NCI-H1105 treated with DMSO at 0.1 percent for 48 hours (cell line): ENCODE measurements at places on chromosomes 2 and 18.

- no peak for DNase-seq
These were observed 634 bp downstream of the SPATS2L start for GRCh38 chr2:200306931-200307723.

DNA sequence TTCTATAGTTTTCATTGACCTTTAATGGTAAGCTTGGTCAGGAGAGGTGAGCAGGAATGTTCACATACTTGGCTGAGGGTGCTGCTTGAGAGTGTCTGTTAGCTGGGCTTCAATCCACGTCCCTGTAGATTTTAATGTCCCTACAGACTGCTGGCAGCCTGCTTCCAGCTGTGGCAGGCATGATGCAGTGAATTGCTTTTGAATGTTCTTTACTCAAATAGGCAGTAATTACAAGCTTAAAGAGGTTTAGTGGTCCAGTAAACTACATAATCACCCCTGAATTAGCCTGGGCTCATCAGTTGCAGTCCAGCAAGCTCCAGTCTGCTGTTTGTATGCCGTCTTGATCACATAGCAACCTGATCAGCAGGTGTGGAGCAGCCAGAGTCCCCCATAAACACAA lies 102.1 kb downstream of the MEIS1 start:
- peak; percentile 99 for DNase-seq

GRCh38 chr2:106020032-106020431 lies 174.1 kb downstream of the UXS1 start:
- no peak for DNase-seq

DNA sequence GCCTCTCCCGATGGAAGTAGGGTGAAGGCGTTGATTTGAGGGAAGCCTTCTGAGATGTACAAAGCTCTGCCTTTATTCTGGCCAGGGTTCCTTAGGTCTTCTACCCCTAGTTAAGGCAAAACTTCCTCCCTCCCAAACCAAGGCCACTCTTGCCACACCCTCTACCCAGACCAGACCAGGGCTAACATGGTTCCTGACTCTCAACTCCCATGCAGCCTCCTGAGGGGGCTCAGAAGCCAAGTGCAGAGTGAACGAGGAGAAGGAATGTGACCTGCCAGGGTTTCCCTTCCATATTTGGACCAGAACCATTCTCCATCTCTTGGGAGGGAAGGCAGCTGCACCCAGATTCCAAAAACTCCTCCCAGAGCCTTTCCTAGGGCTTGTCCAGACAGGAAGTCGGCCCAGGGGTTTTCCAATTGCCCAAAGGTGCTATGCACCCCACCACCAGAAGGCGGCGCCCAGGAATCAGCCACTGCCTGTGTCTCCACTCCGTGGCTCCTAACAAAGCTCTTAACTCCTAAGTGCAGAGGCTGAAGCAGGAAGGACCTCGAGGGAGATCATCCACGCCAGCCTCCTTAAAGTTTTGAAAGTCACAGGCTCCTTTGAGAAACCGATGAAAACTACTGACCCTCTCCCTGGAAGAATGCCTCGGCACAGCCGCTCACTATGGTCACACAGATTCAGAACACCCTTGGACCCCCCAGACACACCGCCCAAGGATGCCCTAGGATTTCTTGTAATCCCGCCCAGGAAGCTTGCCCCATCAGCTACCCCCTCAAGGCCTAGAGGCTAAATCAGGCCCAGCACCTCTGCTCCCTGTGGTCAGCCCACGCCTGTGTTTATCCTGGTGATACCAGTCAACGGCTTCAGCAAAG lies 157.8 kb downstream of the SMAD2 start:
- DNase-seq, result peak; percentile 66

GRCh38 chr2:39593439-39594393 lies 72.0 kb upstream of the TMEM178A start:
- DNase-seq, result no peak

DNA sequence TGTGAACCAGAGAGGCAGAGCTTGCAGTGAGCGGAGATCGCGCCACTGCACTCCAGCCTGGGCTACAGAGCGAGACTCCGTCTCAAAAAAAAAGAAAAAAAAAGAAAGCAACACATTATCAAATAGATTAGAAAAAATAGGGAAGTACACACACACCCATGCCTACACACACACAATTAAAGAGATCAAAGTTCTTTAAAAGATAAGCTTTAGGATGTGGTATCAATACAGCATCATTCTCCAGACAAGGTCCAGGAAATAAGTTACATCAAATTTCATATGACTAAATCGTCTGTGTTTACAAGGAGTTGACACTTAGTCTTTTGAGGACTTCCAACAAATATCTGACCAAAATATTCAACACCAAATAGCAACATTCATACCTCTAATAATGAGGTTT lies 25.7 kb downstream of the PGAP1 start:
- no peak for DNase-seq

GRCh38 chr18:4705894-4706293 lies 250.8 kb upstream of the DLGAP1 start:
- DNase-seq, result no peak

GRCh38 chr18:48809365-48809764 lies 141.4 kb downstream of the SMAD7 start:
- no peak for DNase-seq

GRCh38 chr2:224126003-224126402 lies 86.9 kb upstream of the SERPINE2 start:
- no peak for DNase-seq

- DNase-seq, result no peak
These were observed 99.0 kb downstream of the SNTG2 start for GRCh38 chr2:1049691-1050090.

- no peak for DNase-seq
These were observed 171.6 kb upstream of the SETBP1 start for GRCh38 chr18:44509048-44509447.

GRCh38 chr2:230000118-230000841 lies 68.4 kb downstream of the SLC16A14 start:
- DNase-seq, result no peak

DNA sequence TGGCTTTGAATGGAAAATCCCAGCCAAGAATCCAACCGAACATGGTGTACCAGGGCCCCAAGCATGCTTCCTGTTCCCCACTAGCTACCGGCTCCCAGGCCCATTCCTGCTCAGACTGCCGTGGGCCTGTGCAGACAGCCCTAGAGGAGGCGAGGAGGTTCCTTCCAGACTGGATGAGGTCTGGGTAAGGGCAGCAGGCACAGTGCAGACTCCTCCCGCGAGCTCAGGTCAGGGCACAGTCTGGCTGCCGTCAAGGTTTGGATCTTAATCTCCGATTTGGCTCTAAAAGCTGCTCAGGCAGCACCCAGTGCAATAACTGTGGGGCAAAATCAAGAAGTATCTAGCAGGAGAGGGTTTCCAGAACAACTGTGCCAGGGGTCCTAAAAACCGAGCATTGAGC lies 19.3 kb upstream of the TTR start:
- no peak for DNase-seq

DNA sequence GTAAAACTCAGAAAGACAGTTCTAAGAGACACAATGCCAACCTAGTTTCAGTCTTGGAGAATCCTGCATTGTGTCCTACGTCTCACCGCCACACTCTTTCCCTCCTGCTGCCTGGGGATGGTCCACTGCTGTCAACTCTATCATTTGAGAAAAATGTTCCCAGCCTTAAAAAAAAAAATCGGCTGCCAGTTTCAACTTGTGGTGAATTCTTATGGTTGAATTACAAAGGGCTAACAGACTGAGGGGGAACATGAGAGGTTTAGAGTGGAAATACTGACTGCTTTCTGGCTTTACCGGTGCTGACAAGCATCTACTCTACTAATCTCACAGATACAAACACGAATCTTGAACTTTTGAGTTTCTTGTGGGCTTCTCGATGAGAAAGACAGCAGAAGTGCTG lies 74.0 kb downstream of the NAB1 start:
- DNase-seq, result no peak

DNA sequence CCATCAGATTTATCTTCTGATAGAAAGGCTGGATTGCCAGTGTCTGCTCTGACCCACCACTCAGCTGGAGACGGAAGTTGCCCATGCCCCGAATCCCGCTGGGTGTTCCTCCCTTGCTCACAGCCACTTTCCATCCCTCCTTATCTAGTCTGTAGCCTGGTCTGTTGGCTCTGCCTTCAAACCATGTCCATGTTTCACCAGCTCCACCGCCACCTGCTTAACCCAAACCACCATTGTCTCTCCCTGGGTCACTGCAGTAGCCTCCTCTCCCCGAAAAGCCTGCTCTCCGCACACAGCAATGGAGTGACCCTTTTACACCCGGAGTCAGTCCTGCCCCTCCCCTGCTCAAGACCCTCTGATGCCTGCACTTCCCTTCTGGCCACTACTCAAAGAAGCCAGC lies 60.4 kb downstream of the GLI2 start:
- DNase-seq, result no peak

DNA sequence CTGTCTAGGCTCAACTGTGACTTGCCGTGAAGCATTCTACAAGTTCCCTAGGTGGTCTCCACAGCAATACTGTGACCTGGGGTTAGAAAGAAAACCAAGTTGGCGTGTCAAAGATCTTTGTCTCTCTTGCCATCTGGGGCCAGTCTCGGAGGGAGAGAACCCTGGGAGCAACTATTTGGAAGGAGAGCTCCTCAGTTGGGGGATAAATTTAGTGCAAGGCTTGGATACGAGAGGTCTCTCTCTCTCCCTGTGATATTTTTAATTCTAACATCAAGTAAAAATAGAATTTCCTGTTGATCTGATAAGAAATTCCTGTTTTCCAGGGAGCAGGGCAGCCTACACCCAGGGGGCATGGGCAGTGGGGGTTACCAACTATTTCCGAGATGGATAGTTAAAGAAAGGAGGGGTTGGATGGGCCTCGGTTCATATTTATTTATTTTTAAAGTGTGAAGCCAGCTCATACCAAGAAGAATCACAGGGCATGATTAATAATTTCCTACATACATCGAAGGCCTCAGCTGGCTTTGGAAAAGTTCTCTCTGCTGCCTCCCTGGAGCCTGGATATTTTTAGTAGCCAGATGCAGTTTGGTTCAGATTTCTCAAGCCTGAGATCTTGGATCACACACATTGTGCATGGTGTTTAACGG lies 62.8 kb downstream of the EHD3 start:
- no peak for DNase-seq

DNA sequence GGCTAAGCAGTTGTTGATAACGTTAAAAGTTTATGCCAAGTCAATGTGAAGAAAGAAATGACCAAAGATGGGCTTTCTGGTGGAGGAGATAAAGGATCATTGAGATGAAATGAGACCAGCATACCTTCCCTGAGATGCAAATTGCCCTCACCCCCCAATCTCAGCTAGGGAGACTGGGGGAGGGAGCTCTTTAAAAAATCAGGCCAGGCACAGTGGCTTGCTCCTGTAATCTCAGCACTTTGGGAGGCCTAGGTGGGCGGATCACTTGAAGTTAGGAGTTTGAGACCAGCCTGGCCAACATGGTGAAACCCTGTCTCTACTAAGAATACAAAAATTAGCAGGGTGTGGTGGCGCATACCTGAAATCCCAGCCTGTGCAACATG lies 30.9 kb upstream of the KCMF1 start:
- no peak for DNase-seq

DNA sequence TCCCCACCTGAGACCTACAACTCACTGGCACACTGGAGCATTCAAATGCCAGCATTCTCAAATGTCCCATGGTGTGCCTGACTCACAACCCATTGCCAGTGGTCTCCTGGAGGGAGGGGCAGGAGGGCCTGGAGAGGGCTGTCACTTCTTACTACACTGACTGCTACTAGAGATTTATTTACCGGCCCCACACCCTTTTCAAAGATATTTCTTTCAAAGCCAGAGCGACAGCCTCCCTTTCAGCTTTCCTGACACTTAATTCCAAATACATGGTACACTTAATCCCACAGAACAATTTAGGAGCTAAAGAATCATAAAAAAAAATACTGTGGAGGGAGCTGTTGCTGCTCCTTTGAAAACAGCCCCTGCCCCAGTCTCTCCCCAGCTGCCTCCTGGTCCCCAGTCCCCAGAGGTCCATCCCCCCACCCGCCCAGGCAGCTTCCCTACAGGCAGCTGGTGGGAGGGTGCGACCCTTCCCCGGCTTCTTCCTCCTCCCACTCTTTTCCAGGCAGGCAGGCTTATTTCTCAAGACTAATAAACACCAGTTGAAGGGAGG lies 129.1 kb upstream of the SMAD2 start:
- DNase-seq, result no peak

DNA sequence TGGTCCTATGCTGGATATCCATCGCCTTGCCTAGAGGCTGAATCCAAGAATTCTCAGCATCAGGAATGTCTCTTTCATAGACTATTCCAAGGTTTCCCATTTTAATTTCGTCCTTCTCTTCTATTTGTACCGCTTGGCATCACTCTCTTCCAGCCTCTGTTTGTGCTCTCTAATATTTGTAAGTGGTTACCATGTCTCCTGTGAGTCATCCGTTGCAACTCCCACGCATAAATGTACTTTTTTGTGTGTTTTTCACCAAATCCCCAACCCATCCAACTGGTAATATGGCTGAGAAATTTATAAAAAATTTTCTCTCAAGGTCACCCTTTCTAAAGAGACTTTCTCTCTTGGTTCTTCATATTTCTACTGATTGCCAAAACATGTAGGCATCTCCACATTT lies 21.8 kb downstream of the COLEC12 start:
- DNase-seq, result no peak

GRCh38 chr2:206838690-206839089 lies 73.3 kb downstream of the FASTKD2 start:
- no peak for DNase-seq

DNA sequence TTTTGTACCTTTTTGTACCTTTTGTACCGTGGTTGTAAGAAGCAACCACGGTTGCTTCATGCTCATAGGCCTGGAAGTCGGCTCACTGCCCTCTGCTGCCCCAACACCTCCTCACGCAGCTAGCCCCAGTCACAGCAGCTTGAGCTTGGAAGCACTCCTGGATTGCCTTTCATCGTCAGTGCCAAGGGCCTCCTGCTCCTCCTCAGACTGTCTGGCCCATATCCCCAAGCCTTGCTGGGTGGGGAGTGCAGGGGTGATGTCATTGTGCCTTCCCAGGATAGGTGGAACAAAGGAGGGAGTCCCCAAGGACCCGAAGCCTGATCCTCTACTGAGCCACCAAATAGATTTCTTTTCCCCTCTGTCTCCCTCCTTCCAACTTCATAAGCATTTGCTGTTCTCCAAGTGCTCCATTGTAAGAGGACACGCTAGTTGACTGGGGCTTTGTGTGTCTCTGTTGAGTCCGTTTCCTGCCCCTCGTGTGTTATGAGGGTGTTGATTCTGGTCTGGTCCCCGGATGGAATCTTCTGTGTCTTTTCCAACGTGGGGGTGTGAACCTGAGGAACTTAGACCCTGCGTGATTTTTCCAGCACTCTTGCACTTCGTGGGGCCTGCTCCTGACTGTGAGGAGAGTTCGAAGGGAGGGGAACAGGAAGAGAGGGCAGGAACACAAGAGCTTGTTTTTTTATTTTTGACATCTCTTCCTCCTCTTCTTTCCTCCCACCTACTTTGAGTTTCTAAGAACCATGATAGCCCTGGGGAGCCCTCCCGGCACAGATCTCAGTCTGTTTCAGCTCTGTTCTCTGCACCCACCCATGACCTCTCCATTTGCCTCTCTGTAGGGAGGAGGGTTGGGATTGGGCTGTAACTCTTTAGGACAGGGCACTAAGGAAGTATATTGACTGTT lies 127.2 kb upstream of the EML6 start:
- no peak for DNase-seq

GRCh38 chr2:53252115-53252514 lies 515.5 kb upstream of the CHAC2 start:
- peak; percentile 57 for DNase-seq
